Nephron progenitor cell (in vitro differentiated cells): ENCODE measurements at places on chromosomes 3 and 15.

GRCh38 chr3:179933080-179933479, 103.7 kb downstream of the PEX5L start:
- DNase-seq: no peak

DNA sequence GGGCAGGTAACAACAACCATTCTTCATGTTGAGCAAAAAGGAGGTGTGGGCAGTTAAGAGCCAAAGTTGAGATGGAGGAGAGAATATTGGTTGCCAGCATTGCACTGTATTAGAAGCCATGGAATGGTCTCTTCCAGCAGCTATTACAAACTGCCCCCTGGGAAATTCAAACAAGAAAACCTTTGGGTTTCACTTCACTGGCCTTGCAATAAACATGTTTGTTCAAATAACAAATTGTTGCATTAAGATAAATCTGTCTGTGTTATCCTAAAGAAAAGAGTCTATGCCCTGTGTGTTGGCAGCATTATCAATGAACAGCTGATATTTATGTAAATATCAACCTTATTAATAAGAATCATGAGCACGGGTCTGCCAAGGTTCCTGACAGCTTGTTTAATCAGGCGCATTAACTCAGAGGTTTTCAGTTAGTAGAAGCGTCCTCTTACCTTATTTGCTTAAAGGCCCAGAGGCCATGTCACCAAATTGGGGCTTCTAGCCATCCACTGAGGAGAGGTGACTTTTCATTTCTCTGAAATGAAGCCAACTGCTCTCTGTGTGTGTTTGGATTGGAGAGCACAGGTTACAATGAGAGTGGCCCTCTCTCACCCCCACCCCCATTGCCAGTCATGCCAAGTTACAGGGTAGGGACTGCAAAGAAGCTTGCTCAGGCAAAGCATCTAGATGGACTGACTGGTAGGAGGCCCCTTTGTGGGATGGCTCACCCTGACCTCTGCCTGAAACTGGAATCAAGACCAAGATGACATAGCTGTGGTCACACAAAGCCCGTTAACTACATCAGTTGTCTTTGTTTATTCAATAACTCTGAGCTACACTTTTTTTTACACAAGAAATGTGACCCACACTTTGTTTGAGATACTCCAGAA, 10.5 kb downstream of the FILIP1L start:
- no peak for DNase-seq

GRCh38 chr3:187774185-187774789, 29.0 kb upstream of the BCL6 start:
- no peak for DNase-seq

GRCh38 chr15:31200735-31201151, 99.2 kb upstream of the TRPM1 start:
- DNase-seq: peak; percentile 74

- peak; percentile 50 for DNase-seq
Measured at GRCh38 chr3:59609657-59610348, 560.0 kb upstream of the CFAP20DC start.

- DNase-seq: peak; percentile 67
Measured at GRCh38 chr3:49703443-49703927, 14.1 kb downstream of the RNF123 start.

DNA sequence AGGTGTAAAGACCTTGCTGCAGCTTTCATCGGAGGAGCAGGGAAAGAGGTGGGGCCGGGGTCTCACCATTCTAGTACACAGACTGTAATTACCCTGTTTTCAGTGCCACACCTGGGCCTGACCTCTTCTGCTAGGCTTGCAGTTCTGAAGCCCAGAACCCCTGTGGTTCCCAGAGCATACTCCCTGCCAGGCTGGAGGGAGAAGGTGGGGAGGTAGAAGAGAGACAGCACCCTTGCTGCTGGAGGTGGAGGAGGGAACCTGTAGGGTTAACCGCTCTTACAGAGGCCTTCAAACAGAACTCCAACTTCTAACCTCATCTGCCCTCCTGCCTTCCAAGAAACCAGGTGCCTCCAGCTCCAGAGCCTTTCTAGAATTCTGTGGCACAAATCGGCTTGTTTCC, 27.0 kb downstream of the PCOLCE2 start:
- DNase-seq: no peak

GRCh38 chr3:171200052-171200749, 173.7 kb upstream of the SLC2A2 start:
- DNase-seq: no peak

DNA sequence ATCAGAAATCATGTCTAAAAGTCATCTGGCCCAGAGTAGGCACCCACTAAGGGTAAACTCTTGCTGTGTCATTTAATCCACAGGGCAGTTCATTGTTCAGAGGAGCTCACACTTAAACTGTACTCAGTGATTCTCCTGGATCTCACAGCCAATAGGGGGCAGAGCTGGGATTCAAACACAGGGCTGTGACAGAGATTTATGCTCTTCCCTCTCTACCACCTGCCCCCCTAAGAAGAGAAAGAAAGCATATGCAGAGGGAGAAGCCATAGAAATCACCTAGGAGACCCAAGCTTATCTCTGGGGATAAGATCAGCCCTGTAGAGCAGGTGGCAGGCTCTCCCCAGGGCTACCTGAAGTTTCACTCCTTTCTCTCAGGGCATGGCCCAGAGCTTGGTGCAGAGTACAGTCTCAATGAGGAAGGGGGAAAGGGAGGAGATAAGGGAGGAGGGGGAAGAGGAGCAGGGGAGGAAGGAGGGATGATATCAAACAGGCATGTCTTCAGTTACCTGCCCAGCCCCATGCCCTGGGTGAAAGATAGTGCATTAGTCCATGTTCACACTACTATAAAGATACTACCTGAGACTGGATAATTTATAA, 51.8 kb upstream of the ADPGK start:
- DNase-seq: no peak

GRCh38 chr3:134342259-134342658, 32.0 kb downstream of the AMOTL2 start:
- DNase-seq: no peak

DNA sequence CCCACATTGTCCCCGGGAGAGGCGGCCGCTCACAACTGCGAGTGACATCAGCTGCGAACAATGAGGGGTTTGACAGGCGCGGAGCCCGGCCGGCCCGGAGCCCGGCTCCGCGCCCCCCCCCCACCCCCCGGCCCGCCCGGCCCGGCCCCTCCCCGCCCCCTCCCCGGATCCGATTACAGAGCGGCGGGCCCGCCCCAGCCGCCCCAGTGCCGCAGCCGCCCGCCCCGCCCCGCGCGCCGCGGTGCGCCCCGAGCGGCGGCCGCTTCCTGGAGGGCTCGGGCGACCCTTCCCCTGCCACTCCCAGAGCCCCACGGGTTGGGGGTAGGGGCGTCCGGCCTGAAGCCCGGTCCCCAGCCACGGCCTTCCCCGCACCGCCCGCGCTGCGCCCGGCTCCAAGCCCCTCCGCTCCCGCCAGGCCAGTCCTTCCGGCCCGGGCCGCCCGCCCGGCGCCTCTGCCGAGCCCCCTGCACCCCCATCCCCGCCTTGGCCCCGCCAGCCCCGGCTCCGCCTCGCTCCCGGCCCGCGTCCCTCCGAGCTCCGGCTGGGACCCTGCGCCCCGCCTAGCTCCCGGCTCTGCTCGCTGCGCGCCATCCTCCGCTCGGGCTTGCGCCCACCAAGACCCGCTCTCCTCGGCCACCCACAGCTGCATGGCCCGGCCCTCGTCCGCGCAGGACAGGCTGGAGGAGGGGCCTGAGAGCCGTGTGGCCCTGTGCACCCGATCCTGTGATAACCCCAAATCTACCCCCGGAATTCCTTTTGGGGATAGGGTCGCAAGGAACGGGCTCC, at the start of gene PCBP4:
Gene PCBP4, minus strand, starts transcription at position 71 of the 786 bp plus-strand sequence. CDS start 6,214 bp downstream, outside the sequence.
- DNase-seq: peak; percentile 76

GRCh38 chr3:84825817-84826216, 133.0 kb upstream of the CADM2 start:
- no peak for DNase-seq

- no peak for DNase-seq
Measured at GRCh38 chr3:50304601-50305000, 1.2 kb upstream of the HYAL1 start.

GRCh38 chr15:101807345-101807945, 4.1 kb downstream of the OR4F6 start:
- no peak for DNase-seq

GRCh38 chr3:122987736-122988319, 39.7 kb downstream of the SEMA5B start:
- DNase-seq: no peak

- DNase-seq: no peak
Measured at GRCh38 chr15:34810443-34811129, 15.2 kb upstream of the ACTC1 start.

DNA sequence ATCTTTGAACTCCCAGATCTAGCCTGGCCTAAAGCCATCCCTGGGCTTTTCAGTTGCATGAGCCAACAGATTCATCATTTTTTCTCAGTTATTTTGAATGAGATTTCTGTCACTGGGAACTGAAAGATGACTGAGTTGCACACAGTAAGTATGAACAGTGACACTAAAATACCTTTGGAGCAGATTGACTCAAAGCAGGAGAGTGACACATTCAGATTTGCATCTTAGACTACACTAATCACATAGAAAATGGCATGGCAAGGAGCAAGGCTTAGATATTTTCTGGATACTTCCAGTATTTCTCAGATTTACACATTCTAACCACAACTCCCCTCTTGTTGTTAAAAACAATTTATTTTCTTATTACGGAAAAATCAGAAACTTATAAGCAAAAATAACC, 32.8 kb downstream of the SEC62 start:
- no peak for DNase-seq

DNA sequence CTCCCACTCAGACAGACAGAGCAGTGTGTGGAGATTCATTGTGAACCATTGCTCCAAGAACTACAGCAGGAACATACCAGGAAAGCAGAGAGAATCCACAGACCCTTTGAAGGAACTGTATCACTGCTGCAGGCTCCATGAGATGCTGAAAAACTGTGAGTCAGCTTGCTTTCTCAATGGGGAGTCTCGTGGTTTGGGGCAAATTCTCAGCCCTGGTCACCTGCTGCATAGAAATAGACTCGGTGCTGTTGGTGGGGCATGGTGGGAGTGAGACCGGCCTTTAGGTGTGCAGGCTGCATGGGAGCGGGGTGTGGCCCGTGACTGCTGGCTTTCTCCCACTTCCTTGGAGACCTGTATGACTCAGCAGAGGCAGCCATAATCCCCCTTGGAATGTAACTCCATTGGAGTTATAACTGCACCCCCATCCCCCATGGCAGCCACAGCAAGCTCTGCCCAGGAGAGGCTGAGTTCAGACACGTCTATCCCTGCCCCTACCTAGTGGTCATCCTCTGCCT, 35.6 kb downstream of the ALCAM start:
- DNase-seq: no peak

DNA sequence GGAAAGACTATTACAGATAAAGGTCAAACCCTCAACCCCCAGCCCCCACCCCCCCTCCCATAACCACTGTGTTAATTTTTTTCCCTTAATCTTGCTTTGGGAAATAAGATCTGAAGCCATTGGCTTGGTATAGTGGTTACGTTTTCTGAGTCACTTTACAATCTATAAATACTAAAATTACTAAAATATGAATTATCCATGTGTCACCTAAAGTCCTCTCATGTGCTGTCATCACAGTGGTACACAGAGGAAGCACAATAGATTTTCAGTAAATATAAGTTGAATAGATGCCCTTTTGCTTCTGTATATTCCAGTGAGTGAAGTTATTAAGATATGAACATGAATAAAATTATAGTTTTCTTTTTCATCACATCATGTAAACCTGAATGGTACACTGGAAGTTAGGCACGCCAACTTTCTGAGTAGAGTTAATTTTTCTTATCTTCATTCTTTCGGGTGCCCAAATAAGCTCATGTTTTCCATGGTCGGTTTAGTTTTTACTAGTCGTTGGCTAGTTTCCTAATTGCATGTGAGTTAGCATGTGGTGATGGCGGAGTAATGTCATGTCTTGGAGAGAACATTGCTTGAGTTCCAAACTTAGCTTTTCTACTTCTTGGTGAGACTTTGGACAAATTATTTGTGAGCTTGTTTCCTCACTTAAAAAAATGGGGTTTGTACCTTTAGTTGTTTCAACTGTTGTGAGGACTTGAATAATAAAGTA, 11.5 kb downstream of the PPP4R2 start:
- DNase-seq: no peak

DNA sequence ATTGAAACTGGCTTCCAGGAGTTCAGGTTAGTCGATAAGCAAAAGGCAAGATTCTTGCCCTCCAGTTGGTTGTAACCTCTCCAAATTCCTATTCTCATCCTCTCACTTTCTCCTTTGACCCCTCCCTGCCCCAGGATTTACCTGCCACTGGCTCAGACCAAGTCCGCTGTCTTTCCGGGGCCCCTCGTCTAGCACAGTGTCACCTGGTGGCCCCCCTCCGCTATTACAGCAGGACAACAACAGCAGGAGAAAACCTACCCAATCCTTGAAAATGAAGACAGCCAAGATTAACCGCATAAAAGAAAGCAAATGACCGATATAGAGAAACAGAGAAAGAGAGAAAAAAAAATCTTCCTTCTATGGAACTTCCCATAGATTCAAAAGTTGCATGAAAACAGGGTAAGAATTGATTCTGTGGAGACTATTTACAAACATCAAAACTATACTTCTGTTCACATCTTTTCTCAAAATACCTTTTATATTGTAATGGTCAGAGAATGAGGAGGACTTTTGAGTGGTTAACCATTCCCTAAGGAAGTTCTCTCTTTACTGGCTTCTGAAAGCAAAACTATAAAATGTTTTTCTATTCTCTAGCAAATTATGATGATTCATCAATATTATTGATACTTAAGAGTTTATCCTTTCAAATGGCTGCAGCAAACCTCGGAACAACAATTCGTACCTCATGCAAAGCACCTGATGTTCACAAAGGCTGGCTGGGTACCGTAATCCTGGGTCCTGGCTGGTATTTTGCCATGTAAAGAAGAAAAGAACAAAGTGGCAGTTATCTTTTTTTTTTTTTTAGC, 10.0 kb upstream of the ST8SIA2 start:
- peak; percentile 66 for DNase-seq

DNA sequence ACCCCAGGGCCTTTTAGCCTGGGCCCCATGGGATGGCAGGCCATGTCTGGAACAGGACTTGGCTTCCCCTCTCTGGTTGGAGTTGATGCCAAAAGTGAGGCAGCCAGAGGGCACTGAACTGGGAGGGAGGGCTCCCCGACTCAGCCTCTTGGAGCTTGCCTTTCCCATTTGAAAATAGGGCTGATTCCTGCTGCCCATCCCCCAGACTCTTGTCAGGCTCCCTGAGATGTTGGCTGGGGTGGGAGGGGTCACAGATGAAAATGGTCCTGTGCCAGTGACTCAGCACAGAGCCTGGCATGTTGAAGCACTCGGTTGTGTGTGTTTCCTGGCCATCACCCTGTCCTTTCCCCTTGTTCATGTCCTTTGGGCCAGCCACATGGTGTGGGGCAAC, 6.6 kb downstream of the PPCDC start:
- no peak for DNase-seq

- no peak for DNase-seq
Measured at GRCh38 chr3:88057630-88058305, 1.0 kb downstream of the CGGBP1 start.
